ENCODE measurements at places on chromosomes 3 and 15. TPM values are rescaled to one million over a fixed set of nuclear protein-coding genes. Genes with fewer than 3 reads are reported as not detected.

DNA sequence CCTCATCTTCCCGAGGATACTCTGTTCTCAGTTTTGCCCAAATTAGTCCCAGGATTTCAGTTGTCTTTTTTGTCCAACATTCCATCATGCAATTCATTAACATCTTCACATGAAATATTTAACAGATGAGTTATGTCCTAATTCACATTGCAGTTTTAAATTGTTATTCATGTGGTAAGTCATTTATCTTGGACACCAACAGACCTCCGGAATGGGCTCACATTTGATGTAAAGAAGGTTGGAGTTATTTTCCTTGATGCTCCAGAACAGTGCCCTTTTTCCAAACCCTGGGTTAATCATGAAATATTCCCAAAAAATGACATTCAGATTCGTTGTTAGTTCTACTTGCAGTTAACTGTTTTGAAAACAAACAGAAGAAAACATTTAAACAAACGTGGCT, 32.8 kb upstream of the LRTM1 start:
- DNase-seq = no peak

GRCh38 chr3:195823999-195824398, 12.3 kb upstream of the MUC4 start:
- DNase-seq = no peak

- no peak for DNase-seq
These were observed 21.3 kb downstream of the SLC35A5 start for GRCh38 chr3:112583105-112583504.

- peak; percentile 41 for DNase-seq
These were observed 21.2 kb upstream of the LMOD3 start for GRCh38 chr3:69143612-69144011.

GRCh38 chr15:101276501-101277037, 716 bp downstream of the SELENOS start:
- peak; percentile 57 for DNase-seq

- no peak for DNase-seq
These were observed 25.2 kb upstream of the TSPAN3 start for GRCh38 chr15:77096138-77096537.

- no peak for DNase-seq
These were observed 24.2 kb downstream of the UBE2Q2 start for GRCh38 chr15:75867449-75867848.

DNA sequence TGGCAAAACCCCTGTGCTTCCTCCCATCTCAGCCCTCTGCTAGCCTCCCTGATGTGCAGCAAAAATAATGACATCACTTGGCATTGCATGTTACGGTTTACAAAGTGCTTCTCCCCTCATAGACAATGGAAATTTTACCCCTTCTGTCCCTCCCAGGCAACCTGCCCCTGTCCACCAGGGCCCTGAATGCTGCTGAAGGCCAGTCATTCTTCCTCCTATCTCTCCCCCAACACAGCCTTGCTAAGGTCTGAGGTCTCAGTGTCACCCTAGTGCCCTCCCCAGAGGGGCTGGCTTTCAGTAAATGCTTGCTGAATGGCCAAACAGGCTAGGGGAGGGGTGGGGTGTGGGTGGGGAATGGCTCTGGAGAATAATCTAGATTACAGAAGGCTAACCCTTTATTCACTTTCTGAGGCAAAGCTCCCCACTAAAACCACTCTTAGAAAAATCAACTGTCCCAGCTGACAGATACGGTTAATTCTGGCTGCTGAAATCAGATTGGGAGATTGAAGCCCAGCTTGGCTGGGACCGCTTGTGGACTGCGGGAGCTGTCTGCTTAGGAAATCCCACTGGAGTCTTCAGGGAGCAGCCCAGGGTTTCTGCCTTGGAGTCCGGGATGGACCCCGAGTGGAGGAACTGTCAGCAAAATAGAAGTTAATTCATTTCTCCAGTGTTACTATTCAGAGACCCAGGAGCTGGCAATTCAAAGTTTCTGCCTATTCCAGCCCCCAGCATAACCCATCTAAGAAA, 22.9 kb downstream of the ANP32A start:
- no peak for DNase-seq

- no peak for DNase-seq
These were observed 94.2 kb upstream of the IL12A start for GRCh38 chr3:159894386-159894785.

DNA sequence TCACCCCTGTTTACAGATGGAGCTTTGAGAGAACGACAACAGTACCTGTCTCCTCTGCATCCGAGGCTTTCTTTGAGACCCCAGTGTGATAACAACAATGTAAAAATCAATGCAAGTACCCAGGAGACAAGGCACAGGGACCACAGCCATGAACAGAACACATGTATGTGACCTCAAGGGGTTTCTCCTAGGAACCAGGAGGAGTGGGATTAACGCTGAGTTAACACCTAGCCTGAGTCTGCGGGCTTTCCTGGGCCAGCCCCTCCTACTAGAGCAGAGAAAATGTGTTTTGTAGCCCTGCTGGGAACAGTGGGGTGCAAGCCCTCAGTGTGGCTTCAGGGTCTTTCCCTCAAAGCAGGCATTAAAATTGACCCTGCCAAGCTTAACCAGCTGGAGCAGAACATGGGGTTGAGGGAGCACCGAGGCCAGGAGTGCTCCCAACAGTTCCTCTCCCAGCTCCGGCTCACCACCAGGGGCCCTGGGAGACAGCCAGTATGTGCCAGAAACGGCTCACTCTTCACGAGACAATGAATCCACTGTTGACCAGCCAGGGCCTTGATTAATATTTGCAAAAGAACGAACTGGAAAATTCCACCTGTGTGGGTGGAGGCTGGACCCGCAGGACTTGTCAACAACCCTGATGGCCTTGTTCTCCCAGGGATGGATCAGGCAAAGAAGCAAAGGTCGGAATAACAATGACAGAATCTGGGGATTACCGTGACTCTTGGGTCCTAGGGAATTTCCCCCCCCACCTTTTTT, 3.6 kb downstream of the CHDH start:
- no peak for DNase-seq

- DNase-seq = peak; percentile 67
These were observed at the start of gene MESP2 for GRCh38 chr15:89776274-89777072. Gene MESP2 (plus strand): TSS chr15:89776332. CDS start chr15:89776358, 26 bp downstream.

Gene CTNNB1
- 490 TPM for total RNA-seq

Gene CPLX3
- total RNA-seq = not detected

Gene NR2E3
- not detected for total RNA-seq

Gene CCR3
- not detected for total RNA-seq

Gene LMOD3
- 71.3 TPM for total RNA-seq
